ENCODE measurements at places on chromosomes 2 and 18.

GRCh38 chr18:51195086-51195450 is 2.4 kb downstream of the MEX3C start:
- no peak for DNase-seq

GRCh38 chr2:38509947-38510326 is 92.8 kb downstream of the HNRNPLL start:
- DNase-seq, result no peak

- no peak for DNase-seq
Observed at GRCh38 chr2:80026040-80026729, 278.4 kb downstream of the LRRTM1 start.

- no peak for DNase-seq
Observed at GRCh38 chr2:178674122-178674521, 133.1 kb downstream of the TTN start.

- DNase-seq, result no peak
Observed at GRCh38 chr2:59073286-59073685, 832.2 kb upstream of the FANCL start.

DNA sequence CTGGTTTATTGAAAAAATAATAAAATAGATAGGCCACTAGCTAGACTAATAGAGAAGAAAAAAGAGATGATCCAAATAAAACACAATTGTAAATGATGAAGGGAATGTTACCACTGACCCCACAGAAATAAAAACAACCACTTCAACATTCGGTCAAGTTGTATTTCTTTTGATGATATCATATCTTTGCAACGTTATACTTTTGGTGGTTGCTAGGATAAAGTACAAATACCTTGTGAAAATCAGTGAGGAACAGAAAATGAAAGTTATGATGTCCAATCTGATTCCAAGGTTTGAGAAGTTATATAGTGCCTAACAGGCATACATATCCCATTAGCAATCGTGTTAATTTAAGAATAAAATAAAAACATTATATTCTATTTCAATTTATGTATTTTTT is 6.6 kb upstream of the ASNSD1 start:
- DNase-seq, result no peak

- DNase-seq, result no peak
Observed at GRCh38 chr18:60537074-60537473, 164.5 kb upstream of the MC4R start.

- no peak for DNase-seq
Observed at GRCh38 chr18:69878213-69878933, 69.3 kb downstream of the CD226 start.

DNA sequence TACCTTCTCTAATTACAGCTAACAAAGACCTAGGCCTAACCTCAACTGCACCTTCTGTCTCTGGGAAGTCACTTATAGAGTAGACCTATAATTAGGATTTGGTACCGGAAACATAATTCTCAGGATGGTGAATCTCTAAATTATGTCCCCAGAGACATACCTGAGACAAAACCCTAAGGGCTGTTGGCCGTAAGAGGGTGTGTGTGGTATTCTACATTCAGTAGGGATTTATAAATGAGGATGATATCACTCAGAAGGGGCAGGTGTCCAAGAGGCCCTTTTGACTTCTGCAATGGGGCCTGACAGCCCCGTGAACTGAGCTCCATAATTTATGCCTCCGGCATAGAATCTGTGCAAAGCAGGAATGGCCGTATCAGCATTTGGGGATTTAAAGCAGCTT is 13.5 kb upstream of the DARS1 start:
- DNase-seq, result no peak

DNA sequence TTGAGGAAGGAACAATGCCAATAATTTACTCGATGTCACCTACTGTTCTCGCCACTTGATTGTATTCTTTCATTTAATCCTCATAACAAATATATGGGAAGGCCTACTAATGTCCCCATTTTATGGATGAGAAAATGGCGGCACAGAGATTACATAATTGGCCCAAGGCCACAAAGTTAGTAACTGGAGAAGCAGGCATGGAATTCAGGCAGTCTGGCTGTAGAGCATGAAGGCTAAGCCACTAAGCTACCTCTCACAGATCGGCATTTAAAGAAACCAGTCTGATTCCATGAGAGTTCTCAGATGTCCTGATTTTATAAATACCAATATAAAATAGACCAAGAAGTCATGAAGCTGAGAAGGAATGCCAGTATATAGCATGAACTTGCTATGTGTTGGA is 121.8 kb upstream of the EPAS1 start:
- no peak for DNase-seq

DNA sequence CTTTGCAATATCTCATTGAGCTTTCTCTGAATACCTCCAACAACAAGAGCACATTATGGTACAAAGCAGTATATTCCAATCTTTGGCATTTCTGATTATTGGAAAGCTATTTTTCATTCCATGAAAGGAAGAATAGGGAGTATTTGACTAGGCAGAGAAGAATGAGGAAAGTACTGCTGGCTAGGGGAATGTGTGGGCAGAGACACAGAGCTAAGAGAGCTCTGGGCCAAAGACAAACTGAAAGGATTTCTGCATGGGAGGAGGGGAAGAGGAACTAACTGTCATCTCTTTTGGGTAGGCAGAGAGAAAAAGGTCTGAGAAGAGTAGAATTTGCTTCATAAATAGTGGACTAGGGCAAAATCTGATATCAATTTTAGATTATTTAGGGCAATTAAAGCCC is 150.8 kb downstream of the CCDC85A start:
- DNase-seq, result no peak

DNA sequence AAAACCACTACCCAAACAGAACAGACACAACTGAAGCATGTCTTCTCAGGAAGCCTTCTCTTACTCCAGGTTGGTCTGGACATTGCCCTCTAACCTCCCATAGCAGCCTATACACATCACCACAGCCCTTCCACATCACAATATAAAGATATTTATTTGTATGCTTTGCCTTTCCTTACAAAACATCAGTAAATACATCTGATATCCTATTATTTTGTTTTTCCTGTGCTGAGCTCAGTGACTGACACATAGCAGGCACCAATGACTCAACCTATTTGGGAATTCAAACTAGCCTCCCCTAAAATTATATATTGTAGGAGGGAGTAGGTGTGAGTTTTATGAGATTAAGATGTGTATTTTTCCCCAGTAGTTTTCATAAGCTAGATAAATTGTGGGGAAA is 28.8 kb downstream of the SLC40A1 start:
- no peak for DNase-seq

DNA sequence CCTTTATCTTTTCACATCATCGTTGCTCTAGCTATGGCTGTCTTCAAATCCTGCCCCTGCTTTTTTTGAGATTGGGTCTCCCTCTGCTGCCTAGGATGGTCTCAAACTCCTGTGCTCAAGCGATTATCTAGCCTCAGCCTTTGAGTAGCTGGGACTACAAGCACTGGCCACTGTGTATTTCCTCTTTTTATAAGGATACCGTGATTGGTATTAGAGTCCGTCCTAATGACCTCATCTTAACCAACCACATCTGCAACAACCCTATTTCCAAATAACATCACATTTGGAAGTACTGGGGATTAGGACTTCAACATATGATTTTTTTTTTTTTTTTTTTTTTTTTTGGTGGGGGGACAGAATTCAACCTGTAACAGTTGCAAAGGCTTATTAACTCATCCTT is 9.1 kb downstream of the RESP18 start:
- DNase-seq, result no peak

DNA sequence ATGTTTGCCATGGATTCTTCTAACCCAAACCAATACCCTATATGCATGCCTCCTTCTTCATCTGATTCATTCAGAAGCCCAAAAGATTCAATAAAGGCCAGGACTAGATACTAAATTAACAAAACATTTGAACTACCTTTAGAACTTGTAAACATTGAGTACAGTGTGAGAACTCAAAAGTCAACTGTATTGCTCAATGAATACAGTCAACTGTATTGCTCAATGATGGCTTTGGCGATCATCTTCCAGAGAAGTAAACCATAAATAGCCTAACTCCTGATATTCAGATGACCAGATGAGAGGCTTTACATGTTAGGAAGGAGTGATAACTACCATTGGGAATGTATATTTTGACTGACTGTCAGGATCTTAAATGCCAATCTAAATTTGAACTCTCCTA is 206.5 kb upstream of the ITGA4 start:
- DNase-seq, result no peak

DNA sequence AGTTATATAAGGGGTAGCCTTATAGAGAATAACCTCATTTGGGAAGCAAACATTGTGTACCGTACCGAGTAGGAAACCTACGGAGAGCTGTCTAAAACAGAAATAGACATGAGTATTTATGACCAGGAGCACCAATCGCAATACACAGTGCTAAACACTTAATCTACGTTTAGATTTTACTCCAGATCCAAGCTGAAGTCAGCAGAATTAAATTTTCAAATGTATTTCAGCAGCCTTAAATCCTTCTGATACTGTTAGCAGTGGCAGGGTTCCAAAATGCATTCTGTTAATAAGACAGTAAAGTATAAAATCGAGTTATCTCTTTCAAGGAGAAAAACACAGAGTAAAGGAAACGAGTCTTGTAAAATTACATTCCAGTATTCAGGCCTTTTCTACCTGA is 118.1 kb upstream of the ZNF521 start:
- DNase-seq, result no peak

DNA sequence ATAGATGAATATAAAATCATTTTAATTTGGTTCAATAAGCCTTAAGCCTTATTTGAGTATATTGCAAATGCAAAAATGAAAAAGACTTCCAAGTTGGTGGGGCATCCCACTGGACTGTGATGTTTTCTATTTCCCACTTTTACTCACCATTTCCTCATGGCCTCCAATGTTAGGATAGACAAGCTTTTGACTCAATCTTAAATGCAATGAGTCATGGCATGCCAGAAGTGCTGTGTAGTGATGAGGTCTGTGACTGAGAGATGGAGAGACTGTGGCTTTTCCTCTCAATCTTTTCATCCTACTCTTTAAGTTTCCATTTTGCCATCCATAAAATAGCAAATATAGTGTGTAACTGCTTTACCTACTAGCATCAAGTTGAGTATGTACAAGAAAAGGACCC is 1401.2 kb upstream of the CELF4 start:
- DNase-seq, result no peak

DNA sequence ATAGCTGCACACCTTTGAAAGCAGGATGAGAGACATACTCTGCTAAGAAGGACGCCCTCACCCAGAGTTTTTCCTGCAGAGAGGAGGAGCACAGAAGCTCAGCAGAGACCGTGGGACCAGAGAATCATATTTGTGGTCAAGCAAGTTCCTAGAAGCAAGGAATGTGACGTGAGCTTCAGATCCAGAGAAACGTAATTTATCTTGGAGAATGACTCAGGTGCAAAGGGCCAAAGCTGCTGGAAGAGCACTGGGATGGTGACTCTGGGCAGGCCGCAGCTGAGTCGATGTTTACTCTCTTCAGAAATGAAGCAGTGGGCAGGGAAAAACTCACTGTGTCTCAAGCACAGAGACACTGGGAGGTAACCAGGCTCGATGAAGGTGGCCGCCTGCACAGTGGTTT is 50.1 kb upstream of the IGFBP2 start:
- no peak for DNase-seq

DNA sequence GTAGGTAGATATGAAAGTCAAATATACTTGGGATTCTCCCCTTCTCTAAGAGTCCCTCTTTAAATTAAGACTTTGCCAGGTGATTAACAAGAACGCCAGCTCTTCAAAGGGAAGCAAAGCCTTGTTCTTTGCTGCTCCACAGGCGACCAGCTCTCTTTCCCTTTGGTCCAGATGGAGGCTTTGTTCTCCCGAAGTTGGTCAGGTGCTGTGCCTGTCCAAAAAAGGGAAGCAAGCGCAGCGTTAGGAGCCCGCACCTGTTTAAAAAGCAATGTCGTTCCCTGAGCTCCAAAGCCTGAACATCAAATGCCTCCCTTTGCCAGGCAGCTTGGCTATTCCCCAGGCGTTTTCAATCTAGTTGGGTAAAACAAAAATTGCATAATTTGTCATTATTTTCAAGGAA is 1913.1 kb upstream of the PIK3C3 start:
- DNase-seq, result no peak

GRCh38 chr2:104825124-104825865 is 28.6 kb upstream of the POU3F3 start:
- DNase-seq, result no peak

- no peak for DNase-seq
Observed at GRCh38 chr18:25517881-25518715, 166.1 kb upstream of the ZNF521 start.

DNA sequence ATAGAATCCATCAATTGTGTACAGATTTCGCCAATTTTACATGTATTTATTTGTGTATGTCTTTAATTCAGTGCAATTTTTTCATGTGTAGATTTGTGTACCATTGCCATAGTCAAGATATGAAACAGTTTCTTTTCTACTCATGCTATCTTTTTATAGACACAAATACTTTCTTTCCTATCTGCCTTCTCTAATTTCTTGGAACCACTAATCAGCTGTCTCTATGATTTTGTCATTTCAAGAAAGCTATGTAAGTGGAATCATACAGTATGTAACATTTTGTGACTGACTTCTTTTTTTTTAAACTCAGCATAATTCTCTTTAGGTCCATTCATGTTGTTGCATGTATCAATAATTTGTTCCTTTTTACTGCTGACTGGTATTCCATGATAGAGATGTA is 33.3 kb downstream of the KIAA1328 start:
- no peak for DNase-seq

GRCh38 chr2:144682248-144682647 is 162.3 kb upstream of the ZEB2 start:
- no peak for DNase-seq

DNA sequence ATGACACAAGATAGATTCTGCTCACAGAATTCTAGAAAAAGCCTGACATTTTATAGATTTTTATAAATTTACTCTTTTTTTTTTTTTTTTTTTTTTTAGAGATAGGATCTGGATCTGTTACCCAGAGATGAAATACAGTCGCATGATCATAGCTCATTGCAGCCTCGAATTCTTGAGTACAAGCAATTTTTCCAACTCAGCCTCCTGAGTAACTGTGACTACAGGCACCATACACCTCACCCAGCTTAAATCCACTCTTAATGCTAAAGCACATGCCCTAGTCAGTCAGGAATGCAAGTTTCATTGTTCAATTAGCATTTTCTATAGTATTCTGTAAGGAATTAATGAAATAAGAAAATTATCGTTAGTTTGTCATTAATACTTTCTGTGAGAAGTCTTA is 32.1 kb upstream of the WDR75 start:
- DNase-seq, result no peak

DNA sequence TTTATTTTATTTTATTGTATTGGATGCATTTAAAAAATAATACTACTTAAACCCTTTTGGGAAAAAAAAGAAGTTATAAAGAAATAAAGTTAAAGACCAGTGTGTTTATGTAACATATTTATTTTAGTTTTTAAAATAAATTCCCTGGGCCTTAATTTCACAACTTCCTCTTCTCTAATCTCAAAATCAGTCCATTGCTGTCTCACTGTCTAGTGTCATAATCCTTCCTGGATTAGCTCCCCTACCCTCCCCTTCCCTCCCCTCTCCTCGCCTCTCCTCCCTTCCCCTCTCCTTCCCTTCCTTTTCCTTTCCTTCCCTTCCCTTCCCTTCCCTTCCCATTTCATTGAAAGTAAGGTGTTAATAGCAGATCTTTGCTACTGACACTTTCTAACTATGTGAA is 40.3 kb upstream of the ZEB2 start:
- DNase-seq, result no peak

GRCh38 chr18:28174181-28174905 is 2.6 kb downstream of the CDH2 start:
- DNase-seq, result no peak

GRCh38 chr18:57125627-57126026 is 21.3 kb upstream of the BOD1L2 start:
- DNase-seq, result no peak
